NCI-H460 (cell line): ENCODE measurements at places on chromosomes 1 and 21.

GRCh38 chr1:107936498-107937481 lies 28.2 kb downstream of the VAV3 start:
- DNase-seq: no peak

DNA sequence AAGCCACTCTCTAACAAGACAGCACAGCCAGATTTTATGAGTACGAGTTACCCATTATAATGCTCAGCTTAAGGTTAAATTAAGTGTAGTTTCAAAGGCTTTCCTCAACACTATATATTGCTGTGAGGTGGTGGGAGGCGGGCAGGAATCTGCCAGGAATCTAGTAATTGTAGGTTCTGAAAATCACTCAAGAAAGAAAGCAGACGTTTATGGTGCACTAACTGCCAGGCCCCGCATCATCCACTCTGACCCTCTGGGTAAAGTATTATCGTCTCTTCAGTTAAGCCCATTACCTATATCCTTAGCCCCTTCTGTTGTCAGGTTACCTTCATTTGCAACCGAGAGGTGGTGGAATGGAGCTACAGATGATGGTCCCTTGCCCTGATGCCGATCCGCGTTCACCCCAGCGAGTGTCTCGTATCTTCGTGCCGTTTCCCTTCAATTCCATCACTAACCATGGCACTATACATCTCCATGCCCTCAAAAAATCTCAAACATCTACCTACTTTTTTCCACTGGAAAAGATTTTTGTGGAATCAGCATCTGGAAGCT lies 12.4 kb downstream of the HMGN1 start:
- no peak for DNase-seq

DNA sequence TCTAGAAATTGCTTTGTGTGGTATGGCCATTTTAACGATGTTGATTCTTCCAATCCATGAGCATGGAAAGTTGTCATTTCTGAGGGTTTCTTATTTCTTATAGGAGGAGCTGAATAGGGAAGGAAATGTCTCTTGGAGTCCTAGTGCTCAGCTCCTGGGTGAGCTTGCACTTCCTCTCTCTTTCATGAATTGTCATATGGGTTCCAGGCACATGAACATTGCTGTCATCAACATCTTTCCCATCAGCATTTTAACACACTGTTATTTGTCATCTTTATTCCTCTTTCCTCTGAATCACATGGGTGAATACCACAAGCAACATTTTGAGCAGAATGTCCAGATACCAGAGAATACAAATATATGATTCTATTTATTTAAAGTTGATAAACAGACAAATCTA lies 23.4 kb downstream of the SLAMF6 start:
- DNase-seq: no peak

DNA sequence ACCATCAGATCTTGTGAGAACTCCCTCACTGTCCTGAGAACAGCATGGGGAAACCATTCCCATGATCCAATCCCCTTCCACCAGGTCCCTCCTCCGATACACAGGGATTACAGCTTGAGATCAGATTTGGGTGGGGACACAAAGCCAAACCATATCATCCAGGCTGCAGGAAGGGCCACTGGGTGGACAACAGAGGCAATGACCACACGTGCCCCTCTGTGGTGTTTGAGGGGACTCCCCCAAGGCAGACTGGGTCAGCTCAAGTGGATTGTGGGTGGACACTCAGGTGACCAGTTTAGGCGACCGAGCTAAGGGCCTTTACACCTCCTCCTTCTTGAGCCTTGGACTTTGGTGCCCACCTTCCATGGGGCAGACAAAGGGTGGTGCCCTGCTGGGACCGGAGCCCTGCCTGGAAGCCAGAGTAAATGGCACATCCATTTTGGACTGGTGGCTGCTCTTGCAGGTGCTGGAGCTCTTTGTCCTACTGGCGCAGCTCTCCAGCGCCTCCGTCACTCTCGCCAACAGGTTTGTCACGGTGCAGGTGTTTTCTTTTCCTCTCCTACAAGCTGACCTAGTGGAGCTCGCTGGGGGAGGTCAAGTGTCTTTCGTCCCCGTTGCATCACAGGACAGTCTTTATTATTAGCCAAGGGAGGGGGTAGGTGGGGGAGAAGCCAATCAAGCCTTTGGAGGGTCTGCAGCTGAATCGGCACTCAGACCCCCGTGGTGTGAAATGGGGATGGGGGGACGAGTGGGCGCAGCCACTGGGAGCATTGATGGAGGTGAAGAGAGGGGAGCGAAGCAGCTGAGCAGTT lies 37.6 kb downstream of the CRYAA start:
- DNase-seq: no peak

- DNase-seq: peak; percentile 93
Observed at GRCh38 chr21:33915368-33916199, at the start of gene ATP5PO. ATP5PO (minus strand) TSS chr21:33915804; CDS start chr21:33915763, 41 bp downstream.

- DNase-seq: no peak
Observed at GRCh38 chr1:29050166-29050565, 73.5 kb downstream of the TMEM200B start.
